ENCODE measurements at places on chromosomes 7 and 10. TPM values are rescaled to one million over a fixed set of nuclear protein-coding genes. Genes with fewer than 3 reads are reported as not detected.

The PIK3CG gene
- total RNA-seq, result 1.7 TPM

The OTUD1 gene
- total RNA-seq, result 15.2 TPM

The ASB15 gene
- not detected for total RNA-seq

The BMPR1A gene
- total RNA-seq, result 72.8 TPM

The ASB13 gene
- 11.7 TPM for total RNA-seq

The TUBAL3 gene
- total RNA-seq, result not detected

The HABP2 gene
- total RNA-seq, result 2.0 TPM

Measured in stomach (tissue), 19 donors.